Foreskin fibroblast (primary cell): ENCODE measurements at places on chromosomes 5 and 9.

- no peak for DNase-seq
Measured at GRCh38 chr5:73940026-73940425, 314.0 kb downstream of the ARHGEF28 start.

DNA sequence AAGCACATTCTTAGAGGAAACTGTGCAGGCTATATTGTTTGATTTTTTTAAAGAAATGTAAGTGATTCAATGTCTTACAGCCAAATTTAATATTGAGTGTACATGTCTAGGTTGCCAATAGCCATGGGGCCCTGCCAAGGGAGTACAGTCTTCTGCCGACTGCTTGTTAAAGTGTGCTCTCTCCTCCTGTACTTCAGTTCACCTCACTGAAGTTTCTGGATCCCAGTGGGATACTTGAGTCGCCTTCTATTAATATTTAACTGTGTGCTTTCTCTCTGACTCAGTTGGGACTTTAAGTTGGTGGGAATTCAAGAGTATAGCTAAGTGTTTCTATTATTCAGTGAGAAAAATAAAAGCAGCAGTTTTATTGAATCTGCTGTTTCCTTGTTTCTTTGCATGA is 44.5 kb upstream of the C5orf47 start:
- no peak for DNase-seq

GRCh38 chr9:118640836-118641560 is 728.2 kb downstream of the BRINP1 start:
- DNase-seq = no peak

DNA sequence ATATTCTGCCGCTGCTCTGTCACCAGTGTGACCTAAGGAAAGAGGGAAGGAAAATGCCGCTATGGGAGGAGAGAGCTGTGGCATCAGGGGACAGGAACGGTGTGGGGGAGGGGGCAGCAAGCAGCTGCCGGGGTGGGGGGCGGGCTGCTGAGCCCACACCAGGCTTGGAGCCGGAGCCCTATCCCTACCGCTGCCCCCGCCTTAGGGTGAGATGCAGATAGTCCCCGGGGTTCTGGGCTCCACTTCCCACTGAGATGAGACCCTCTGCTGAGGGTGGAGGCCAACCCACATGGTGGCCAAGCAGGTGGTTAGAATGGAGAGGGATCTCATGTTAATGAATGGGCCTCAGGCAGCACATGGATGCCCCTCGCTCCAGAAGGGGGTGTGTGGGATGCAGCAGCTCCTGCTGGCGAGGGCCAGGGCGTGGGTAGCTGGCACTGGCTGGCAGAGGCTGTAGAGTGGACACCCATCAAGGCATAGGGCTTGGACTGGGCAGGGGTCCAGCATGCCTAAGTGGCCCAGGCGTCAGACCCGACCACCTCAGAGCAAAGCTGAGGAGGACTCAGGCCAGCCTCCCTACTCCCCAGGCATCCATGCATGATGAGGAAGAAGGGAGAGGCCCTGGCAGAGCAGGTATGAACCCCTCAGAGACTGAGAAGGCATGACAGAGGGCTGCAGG is 131.5 kb downstream of the ZNF354C start:
- DNase-seq = no peak

GRCh38 chr9:130343445-130343918 is 77.9 kb downstream of the HMCN2 start:
- DNase-seq = no peak

- DNase-seq = no peak
Measured at GRCh38 chr5:174745590-174746103, 21.3 kb downstream of the MSX2 start.

GRCh38 chr5:2511706-2512105 is 239.8 kb downstream of the IRX2 start:
- DNase-seq = no peak

- DNase-seq = no peak
Measured at GRCh38 chr5:87755360-87755759, 342.6 kb upstream of the CCNH start.

- DNase-seq = no peak
Measured at GRCh38 chr5:61389609-61390008, 57.6 kb downstream of the ZSWIM6 start.

DNA sequence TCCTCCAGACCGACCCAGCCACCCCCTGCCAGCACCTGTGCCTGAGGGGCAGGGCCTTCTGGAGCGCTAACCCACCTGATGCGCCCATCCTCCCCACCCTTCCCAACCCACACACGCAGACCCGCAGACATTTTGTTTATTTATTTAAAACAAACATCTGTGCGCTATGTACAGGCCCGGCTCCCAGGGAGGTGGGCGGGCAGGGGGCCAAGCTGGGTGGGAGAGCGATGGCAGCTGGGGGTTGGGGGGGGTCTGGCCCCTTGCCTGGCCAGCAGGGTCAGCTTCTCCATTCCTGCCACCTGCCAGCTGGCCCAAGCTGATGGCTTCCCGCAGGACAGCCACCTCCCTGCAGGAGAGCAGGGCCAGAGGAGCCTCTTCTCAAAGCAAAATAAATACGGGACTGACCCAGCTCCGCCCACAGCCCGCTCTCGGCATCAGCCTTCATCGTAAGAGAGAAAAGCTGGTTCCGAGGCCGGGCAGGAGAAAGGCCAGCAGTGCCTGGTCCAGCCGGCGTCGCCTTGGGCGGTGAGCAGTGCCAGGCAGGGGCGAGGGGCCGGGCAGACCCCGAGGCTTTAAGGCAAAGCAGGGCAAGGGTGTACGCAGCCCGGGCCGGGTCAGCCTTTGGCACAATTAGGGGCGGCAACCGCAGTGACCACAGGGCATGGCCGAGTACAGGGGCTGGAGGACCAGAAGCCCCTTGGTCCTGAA is 10.9 kb upstream of the CLIC3 start:
- DNase-seq = no peak

DNA sequence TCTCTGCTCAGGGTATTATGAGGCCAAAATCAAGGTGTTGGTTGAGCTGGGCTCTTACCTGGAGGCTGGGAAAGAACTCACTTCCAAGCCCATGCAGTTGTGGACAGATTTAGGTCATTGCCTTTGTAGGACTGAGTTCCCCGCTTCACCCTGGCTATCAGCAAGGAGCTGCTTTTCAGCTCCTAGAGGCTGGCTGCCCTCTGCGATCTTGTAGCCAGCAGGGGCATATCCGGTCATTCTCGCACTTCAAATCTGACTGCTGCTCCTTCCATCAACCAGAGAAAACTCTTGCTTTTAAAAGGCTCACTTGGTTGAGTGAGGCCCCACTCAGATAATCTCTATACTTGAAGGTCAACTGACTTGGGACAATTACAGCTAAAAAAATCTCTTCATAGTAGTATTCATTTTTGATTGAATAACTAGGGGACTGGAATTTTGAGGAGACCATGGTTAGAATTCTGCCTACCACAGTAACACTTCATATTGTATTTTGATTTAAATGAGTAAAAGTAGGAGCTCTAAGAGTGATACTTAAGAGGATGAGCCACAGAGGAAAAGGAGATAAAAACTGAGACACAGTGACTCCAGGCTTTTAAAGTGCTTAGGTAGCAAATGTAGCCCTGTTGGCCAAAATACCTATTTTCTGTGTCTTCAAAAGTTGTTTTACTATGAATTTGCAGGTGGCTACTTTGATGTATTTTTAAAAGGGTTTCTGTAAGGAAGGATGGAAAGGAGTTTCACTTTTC is 137.4 kb downstream of the CD180 start:
- DNase-seq = no peak

GRCh38 chr5:43332401-43332800 is 19.2 kb upstream of the HMGCS1 start:
- peak; percentile 16 for DNase-seq

DNA sequence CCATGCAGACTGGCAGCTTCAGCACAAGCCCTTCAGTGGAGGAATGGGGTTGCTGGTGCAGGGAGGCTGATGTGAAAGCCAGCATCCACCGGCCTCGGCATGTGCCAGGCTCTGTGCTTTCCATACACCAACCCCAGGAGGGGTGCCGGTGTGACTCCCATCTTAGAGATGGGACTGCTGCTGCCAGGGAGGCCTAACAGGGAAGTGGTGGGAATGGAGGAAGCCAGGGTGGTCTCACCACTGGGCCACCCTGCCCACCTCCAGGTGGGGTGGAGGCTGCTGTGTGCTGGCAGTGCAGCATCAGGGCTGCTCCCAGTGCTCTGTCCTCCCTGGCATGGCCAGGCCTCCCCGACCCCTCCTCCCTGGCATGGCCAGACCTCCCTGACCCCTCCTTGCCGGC is 32.8 kb upstream of the PITX1 start:
- no peak for DNase-seq

- no peak for DNase-seq
Measured at GRCh38 chr5:173466227-173466626, 138.0 kb upstream of the STC2 start.

- no peak for DNase-seq
Measured at GRCh38 chr9:94638335-94639060, 820 bp downstream of the FBP1 start.

GRCh38 chr9:108012886-108013665 is 523.5 kb upstream of the KLF4 start:
- no peak for DNase-seq

GRCh38 chr5:116544531-116545241 is 29.9 kb downstream of the SEMA6A start:
- DNase-seq = no peak

DNA sequence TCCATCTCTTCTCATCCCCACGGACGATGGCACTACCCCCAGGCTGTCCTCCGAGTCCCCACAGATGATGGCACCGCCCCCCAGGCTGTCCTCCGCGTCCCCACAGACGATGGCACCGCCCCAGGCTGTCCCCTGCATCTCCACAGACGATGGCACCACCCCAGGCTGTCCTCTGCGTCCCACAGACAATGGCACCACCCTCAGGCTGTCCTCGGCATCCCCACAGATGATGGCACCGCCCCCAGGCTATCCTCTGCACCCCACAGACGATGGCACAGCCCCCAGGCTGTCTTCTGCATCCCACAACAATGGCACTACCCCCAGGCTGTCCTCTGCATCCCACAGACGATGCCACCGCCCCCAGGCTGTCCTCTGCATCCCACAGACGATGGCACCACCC is 57.4 kb upstream of the PTCH1 start:
- DNase-seq = no peak

DNA sequence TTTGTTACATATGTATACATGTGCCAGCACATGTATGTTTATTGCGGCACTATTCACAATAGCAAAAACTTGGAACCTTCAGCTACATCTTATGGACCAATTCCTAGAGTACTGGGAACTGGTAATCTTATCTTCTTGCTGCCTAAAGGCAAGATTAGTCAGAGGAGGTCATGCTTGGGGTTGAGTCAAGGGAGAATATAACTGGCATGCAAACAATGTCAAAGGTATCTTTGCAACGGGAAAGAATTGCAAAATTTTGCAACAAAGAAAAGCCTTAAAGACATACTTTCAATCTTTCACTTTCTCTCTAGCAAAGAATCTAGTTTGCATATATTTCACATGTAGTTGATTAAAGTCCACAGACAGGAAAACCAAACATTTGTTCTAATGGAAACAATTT is 145.2 kb downstream of the EDIL3 start:
- peak; percentile 26 for DNase-seq

GRCh38 chr5:21689587-21689986 is 1163.6 kb downstream of the CDH12 start:
- DNase-seq = no peak

- peak; percentile 98 for DNase-seq
Measured at GRCh38 chr9:132647355-132647754, 22.4 kb downstream of the DDX31 start.

DNA sequence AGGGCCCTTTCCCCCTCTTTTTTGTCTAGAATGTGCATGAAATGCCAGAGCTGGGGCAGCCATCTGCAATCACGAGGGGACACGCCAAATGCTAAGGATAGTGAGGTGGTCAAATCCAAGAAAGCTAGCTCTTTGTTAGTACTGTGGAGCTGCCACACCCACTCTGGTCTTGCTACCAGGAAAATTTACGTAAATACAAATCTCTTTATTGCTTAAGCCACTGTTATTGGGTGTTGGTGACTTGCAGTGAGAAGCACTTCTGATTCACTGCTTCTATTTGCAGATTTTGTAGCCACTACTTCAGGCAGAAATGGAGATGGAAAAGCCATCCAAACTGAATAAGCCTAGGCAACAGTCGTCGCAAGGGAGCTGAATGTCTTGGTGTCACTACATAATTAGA is 25.6 kb upstream of the SUSD1 start:
- no peak for DNase-seq

DNA sequence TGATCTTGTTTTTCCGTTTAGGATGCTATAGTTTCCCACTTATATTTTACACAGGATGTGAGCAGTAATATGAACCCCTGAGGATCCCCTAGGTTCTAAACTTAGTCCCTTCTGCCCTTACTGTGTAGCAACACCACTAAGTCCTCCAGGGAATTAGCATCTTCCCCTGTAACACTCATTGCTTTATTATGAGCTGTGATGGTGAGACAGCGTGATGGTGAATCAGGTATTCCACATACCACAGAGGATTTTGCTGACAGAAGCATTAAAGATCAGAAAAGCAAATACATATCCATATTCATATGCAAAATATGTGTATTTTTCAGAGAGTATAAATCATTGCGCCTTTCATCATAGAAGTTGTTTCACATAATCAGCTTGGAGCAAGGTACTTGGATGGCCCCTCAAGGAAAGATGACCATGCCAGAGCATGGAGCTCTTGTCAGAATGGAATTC is 317.0 kb downstream of the ICE1 start:
- DNase-seq = no peak

DNA sequence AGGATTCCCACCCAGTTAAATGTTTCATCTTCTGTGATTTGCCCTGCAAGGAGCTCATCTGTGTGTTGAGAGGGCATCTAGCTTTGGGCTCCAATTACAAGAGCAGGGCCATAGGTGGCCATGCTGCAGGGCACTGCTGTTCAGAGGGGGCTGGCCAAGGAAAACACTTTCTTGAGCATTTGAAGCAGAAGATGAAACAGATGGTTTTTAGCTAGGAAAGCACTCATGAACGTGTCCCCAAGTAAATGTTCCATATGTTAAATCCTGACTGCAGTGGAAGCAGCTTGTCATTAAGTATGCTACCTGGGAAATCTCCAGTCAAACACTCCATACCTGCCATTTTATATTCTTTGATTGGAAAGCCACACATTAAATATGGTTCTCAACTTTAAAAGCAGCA is 176.6 kb downstream of the FBXL7 start:
- DNase-seq = peak; percentile 25

- no peak for DNase-seq
Measured at GRCh38 chr9:122337556-122337929, 33.3 kb upstream of the PTGS1 start.

GRCh38 chr9:38641985-38642864 is 21.8 kb upstream of the ANKRD18A start:
- DNase-seq = no peak

GRCh38 chr9:99375481-99375880 is 153.4 kb downstream of the SEC61B start:
- DNase-seq = peak; percentile 52

DNA sequence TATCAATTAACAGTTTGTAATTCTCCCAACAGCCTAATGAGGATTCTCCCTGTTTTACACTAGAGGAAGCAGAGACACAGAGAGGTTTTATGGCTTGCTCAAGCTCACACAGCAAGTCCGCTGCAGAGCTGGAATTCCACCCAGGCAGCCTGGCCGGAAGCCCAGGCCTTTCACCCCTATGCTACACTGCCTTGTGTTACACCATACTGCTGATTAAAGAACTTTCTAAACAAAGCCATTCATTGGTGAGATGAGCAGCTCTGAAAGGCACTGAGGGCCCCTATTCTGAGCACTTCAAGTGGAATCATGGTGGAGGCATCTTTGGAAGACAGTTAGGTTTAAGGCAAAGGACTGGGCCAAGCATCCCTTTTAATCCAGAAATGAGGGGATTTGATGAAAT is 14.7 kb upstream of the LARP1 start:
- peak; percentile 85 for DNase-seq
